Natural killer cell treated with Interleukin-12 subunit alpha and Interleukin-12 subunit beta and Interleukin-15 and Interleukin-18, amount 100 ng/mL, for 72 hours (primary cell): ENCODE measurements at places on chromosomes 12 and 14. TPM values are rescaled to one million over a fixed set of nuclear protein-coding genes. Genes with fewer than 3 reads are reported as not detected.

The INSM2 gene
- not detected for total RNA-seq

The VDR gene
- total RNA-seq, result 12.0 TPM

The KIF26A gene
- not detected for total RNA-seq

The SLC10A1 gene
- total RNA-seq, result not detected

The OTOGL gene
- not detected for total RNA-seq

The TEX22 gene
- 3.7 TPM for total RNA-seq

The FAM90A1 gene
- 0.36 TPM for total RNA-seq

The MYO1H gene
- not detected for total RNA-seq

The NRIP2 gene
- total RNA-seq, result not detected

The AVPR1A gene
- not detected for total RNA-seq

The APOF gene
- total RNA-seq, result not detected

- DNase-seq, result no peak
These were observed 24.6 kb upstream of the MGP start for GRCh38 chr12:14910090-14910915.

DNA sequence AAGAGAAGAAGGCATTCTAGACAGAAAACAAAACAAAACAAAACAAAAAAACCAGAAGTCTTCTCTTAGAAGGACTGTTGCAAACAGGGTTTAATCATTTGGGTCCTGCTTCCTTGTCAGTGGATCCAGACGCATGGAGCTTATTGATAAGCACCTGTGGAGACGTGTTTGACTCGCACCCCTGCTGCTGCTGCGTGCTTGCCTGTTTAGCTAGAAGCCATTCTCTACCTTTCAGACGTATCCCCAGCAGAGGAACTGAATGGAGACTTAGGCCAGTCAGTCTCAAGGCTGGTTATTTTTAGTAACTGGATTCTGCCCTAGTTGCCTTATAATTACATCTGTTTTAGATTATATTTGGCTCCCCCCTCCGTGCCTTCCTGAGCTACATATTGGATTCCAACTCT, 186.1 kb upstream of the EEA1 start:
- no peak for DNase-seq

- DNase-seq, result no peak
These were observed 9.5 kb upstream of the CAPRIN2 start for GRCh38 chr12:30764251-30764650.

- DNase-seq, result peak; percentile 99
These were observed at the start of gene C14orf119 for GRCh38 chr14:23095196-23096108. Gene C14orf119 (plus strand): TSS chr14:23095505. CDS start chr14:23097659, 2,154 bp downstream.

- no peak for DNase-seq
These were observed 11.5 kb upstream of the RASSF3 start for GRCh38 chr12:64598831-64599230.

- DNase-seq, result no peak
These were observed 74.9 kb downstream of the PPP2R5E start for GRCh38 chr14:63468294-63468693.

DNA sequence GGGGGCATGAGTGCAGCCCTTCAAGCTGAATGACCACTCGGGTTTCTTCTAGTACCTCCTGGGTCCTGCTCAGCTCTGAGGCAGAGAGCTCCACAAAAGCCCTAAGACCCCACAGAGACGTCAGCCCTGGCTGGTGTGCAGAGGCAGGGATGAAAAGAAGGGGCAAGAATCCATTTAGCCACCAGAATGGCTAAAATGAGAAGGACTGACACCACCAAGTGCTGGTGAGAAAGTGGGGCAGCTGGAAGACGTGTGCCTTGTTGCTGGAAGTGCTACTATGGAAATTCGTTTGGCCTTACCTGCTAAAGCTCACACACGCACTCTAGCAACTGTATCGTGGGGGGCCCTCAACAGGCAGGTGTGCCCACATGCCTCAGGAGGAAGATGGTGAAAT, 26.7 kb downstream of the RILPL1 start:
- no peak for DNase-seq

DNA sequence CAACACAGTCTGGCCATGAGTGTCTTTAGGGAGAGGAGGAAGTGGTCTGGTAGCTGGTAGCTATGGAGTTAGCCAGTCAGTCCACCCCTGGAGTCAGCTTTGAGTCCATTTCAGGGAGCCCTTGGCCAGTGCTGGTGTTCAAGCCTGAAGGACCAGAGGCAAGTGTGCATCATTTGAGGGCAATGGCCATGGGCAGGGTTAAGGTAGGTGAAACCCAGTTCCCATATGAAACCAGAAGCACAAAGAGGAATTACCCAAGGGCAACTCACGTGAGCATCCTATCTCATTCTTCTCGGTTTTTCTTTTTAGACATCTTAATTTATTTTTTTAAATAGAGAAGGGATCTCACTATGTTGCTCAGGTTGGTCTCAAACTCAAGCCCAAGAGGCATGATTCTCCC, 61.3 kb upstream of the ACTN1 start:
- no peak for DNase-seq

DNA sequence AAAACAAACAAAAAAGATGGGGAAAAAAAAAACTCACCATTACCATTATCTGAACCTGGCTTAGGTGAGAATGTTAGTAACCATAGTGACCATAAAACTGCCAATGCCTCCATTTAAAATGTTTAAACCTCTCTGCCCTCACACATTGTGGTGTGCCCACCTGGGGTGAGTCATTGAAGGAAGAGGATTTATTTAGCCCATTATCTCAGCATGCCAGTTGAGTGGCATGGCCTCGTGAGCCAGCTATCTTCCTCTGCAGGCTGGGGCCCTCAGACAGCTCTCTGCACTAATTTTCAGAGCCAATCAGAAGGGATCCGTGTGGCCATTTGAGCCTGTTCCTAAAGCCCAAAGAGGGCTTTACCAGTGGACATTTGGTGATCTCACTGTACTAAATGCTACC, 81.8 kb upstream of the CCDC198 start:
- no peak for DNase-seq

DNA sequence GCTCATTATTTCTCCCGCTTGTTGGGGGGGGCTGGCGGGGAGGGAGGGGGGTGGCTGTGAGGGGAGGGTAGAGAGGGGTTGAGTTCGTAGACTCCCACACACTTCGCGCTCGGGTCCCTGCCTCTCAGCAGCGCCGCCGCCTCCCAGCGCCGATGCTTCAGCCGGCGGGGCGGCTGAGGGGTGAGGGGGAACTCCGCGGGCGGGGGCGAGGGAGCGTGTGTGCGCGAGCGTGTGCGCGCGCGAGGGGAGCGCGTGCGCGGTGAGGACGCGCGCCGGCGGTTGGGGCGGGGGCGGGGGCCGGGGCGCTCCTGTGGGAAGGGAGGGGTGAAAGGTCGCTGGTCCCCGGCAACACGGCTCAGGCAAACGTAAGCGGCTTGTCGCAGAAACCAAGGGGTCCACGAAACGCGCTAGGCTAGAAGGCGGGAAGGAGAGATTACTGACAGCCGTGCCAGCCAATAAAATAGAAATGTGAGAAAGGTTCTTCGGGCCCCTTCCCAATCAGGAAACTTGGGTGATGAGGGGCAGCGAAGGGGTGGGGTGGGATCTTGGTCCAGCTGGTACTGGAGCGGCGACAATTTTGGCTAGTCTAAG, 343 bp upstream of the NOVA1 start:
- no peak for DNase-seq

- DNase-seq, result no peak
These were observed 221.6 kb downstream of the SLC25A21 start for GRCh38 chr14:36950812-36951211.

DNA sequence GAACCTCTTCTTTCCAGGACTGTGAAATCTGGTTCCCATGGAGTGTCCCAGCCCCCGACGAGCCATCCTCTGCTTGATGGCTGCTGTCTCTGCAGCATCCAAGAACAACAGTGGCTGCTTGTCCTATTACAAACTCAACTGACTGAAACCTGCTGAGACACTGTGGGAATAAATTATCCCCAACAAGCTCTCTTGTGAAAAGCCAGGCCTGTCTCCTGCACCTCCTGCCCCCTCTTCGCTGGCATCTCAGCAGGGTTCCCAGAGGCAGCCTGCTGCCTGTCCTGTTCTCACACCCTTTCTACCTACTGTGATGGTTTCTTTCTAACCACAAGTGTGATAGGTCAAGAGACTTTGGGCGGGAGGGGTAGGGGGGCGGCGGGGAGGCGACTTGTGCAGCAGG, 180.2 kb downstream of the TSPAN9 start:
- no peak for DNase-seq

DNA sequence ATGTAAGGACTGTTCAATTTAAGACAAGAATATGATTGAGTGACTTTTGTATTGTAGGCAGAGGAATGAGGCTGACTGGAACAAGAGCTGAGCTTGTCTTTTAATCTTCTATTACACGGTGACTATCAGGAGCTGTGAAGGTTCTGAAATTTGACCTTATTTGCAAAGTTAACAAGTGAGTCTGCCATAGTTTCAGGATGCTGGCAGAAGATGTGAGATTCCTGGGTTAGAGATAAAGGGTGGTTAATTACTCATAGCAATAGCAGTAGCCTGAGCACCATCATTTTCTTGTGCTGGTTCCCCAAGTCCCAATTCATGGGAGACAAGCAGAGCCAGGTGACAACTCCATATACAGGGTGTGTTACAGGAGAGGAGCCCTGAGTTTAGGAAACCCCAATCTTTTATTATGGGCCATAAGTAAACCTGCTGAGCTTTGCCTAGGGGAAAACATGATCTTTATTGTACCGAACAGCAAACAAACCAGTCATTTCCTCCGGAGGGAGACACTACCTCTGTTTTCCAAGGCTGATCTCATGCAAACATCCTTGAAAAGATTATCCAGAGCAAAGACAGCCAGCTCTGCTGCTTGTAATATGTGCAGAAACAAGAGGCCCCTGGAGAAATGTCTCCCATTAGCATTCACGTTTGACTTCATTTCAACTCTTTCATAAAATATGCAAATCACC, 51.7 kb upstream of the DDX11 start:
- no peak for DNase-seq

GRCh38 chr14:83607682-83608081, 1922.3 kb upstream of the FLRT2 start:
- no peak for DNase-seq

DNA sequence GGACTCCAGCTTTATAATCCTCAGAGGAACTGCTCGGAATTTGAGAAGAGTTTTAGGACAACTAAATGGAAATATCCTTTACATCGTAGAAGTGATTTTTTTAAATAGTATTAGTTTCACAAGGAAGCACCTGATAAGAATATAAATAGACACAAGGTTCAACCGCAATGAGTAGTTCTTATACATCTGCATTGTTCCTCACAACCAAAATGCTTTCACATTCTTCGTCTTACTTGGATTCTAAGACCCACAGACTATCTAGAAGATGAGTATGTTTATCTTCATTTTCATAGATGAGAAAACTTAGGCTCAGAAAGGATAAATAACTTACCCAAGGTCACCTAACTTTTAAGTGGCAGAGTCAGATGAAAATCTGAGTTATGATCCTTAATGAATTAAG, 469.0 kb downstream of the GALC start:
- DNase-seq, result no peak

GRCh38 chr14:95520346-95520745, 3.9 kb upstream of the SYNE3 start:
- no peak for DNase-seq

GRCh38 chr12:116480210-116480810, 78.9 kb upstream of the MAP1LC3B2 start:
- no peak for DNase-seq

GRCh38 chr12:5905757-5906156, 39.3 kb downstream of the ANO2 start:
- no peak for DNase-seq

DNA sequence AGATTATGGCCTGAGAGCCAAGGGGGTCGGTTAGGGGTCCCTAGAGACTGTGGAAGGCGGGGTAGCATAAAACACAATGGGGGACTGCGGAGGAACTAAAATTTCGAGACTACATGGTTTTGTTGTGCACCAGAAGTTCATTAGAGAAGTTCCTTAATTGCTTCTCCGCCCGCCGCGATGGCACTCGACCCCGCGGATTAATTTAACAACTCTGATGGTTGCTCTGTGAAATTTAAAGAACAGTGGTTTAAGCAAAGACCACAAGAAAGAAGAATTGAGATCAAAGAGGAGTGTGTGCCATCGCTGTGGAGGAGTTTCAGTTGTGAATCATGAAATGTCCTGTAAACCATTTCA, 1.4 kb upstream of the CCDC88C start:
- no peak for DNase-seq

- DNase-seq, result no peak
These were observed 4.1 kb upstream of the ACTN1 start for GRCh38 chr14:68983191-68983590.

DNA sequence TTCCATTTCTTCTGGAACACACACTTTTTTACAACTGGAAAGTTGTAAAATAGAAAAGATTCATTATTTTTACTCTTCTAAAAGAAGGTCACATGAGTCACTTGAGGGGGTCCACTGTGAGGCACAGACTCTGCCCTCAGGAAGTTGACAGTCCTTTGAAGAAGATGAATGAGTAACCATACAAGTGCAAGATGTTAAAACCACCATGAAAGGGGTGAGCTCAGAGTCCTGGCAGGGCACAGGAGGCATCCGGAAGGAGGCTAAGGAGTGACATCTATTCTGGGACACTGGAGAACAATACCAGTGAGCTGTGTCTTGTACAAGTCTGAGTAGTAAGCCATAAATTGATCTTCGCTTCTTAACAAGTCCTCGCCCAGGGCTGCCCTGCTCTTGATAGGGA, 126.0 kb upstream of the FRMD6 start:
- DNase-seq, result no peak

GRCh38 chr14:94611179-94611578, 1.0 kb upstream of the SERPINA3 start:
- no peak for DNase-seq

DNA sequence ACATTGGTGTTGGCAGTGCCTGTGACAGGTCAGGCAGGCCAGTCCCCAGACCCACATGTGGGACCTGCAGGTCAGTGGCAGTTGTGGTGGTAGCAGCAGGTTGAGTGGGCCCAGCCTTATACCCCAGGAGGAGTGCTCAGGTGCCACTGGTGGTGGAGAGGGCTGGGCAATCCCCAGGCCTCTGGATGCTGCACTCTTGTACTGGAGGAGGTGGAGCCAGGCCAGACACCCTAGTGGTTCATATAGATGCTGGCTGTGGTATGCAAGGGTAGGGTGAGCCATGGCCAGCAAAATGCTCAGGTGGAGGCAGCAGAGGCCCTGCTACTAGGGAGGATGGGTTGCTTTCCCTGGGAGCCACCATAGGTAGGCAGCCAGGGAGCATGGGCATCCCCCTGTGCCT, 190.4 kb upstream of the TMPO start:
- no peak for DNase-seq

DNA sequence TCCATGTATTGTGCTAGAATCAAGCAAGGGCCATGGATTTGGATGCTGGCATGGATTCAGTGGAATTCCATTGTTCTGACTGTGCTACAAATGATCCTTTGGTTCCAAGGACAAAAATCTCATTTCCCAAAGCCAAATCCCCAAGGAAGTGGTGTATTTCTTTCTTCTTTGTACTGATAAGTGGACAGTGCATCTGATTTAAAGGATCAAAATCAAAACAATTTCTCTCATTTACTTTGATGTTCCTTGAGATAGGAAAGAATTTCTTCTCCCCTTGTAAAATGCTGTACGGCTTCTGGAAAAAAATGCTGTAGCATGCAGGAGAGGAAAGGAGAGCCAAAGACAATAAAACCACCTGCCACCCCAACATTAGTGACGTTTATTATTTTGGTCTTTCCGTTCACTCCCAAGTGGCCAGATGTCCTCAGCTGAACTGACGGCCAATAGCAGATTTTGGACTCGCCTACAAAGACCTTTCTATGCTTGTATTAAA, 185.7 kb downstream of the PRKD1 start:
- no peak for DNase-seq
